Mesendoderm (in vitro differentiated cells): ENCODE measurements at places on chromosomes 16 and 17.
A peak's percentile ranks its signal among the peaks of the same experiment; 100 is the strongest.

DNA sequence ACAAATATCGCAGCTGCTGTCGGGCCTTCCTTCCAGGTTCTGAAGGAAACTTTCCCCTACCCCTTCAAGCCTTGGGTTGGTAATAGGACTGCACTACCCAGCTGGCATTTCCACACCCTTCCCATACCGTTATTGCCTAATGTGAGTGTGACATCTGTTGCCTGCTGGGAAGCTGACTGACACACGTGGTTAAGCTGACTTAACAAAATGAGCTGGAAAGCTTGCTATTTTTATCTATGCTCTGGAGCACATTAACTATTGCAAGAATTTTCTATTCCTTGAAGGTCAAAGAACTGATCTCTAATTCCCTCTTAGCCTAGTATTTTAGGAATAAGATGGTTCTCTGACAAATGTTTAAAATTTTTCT, 79.5 kb downstream of the PMP22 start:
- peak; percentile 38 for DNase-seq

- no peak for DNase-seq
Observed at GRCh38 chr17:49640556-49640955, 37.3 kb downstream of the SPOP start.

DNA sequence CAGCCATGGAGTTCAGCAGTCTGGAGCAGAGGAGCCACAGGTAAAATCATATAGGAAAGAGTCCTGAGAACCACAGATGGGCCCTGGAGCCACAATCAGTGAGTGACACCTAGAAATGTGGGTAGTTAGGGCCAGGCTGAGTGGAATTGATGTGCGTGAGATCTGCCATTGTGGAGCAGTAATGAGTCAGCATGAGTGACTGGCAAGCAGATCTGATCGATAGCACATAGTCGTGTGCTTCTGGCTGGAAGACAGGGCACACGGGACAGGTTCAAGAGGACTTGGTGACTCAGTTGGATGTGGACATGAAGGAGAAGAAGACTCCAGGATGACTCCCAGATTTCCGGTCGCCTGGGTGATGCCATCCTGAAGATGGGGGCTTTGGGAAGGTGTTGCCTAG, 12.3 kb downstream of the ADORA2B start:
- no peak for DNase-seq

DNA sequence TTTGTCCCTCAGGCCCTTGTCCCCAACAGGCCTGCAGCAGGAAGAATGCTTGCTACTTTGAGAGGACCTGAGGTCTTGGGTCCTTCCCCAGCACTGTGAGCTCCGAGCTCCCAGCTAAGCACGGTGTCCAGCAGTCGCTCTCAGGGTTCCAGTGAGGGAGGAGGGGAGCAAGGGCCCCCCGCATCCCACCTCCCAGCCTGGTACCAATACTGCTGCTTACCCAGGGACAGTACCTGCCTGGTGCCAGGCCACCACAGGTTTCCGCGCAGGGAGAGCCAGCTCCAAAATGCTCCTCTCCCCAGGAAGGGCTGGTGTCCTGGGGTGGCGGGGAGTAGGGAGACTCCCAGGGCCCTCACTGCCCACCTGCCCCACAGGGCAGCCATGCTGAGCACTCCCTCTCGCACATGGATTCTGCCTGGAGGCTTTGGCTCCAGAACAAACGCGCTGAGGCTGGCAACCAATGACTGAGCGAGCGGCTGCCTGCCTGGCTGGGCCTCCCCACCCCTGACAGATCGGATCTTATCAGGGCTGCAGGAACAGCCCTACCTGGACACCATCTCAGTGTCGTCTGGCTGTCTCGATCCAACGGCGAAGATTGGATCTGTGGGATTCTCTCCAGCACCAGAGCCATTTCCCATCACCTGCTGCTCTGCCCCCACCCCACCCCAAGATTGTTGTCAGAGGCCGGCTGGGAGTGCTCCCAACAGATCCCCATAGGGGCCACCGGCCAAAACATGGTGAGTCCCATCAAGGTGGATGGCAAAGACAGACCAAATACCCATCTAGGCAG, 2.4 kb downstream of the DOK4 start:
- no peak for DNase-seq

GRCh38 chr17:28334666-28335200, 539 bp downstream of the IFT20 start:
- DNase-seq, result no peak

DNA sequence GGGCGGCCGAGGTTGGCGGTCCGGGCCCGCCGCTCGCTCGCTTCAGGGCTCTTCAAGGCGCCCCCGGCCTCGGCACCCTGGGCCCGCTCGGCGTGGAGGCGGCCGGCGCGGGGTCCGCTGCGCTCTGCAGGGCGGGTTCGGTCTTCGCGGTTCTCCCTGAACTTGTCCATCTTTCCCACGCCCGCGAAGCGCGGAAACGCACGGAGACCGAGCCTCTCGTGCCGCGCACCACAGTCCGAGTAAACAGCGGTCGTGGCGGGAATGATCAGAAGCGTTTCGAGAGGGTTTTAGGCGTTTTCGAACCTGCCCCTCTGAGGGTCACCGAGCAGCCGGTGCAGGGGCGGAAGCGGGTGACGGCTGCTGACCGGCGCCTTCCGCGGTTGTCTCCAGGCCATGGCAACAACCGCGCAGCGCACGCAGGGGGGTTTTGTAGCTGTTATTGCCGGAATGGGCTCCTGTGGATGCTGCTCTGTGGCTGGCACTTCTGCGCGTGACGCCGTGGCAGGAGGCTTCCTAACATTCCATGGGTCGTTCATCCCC, 414 bp downstream of the NARF start:
- peak; percentile 26 for DNase-seq

DNA sequence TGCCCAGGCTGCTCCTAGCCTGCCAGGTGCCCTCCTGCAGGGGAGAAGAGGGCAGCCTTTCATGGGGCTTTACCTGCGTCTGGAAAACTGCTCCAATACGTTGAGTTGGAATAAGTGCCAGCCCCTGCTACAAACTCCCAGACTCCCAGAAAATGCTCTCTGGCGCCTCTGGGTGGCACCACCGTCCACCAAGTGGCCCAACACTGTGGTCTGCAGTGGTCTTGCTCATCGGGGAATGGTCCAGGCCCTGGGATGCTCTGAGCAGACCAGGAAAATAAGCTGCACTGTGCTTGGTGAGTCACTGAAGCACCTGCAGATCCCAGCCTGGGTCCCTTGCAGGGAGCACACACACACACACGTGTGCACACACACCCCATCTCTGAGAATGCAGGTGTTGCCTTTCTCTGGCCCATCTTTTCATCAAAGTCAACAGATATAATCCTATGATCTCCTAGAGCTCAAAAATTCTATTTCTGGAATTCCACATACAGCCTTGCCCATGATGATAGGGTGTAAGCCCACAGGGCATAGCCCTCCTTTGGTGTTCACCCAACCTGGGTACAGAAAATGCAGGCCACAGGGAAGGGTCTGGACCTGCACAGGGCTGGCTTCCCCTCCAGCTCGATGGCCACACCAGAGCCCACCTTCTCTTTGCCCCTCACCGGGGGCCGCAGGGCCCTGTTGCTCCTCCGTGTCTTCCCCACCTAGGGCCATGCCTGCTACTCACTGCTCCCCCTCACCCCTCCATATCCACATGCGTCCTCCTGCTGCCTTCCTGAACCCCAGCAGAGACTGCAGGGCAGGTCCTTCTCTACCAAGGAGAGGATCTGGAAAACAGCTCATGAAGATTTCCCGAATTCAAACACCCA, 20.5 kb downstream of the CDIP1 start:
- peak; percentile 80 for DNase-seq

DNA sequence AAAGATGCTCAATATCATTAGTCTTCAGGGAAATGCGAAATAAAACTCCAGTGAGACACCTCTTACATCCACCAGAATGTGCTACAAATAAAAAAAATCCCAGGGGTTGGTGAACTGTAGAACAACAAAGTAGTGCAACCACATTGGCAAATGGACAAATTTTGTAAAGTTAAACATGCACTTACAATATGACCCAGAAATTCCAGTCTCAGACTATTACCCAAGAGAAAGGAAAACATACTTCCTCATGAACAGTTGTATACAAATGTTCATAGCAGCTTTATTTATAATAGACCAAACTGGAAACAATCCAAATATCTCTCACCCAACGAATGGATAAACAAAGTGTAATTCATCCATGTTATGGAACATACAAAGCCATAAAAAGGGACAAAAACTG, 239.5 kb downstream of the ABCC12 start:
- DNase-seq, result no peak

DNA sequence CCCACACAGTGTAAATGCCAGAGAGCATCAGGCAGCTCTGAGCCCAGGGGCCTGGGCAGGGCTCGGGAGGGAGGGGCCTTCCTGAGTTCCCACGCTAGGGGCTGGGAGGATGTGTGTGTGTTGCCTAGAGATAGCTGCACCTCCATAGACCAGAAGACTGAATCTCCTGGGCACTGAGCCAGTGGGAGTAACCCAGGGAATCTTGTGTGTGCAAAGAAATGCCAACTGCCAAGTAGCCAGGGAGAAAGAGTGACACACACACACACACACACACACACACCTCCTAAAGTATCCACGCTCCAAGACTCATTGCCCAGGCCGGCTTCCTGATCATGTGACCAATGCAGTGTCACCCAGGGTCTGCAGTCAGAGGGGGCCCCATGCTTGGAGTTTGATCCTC, 166.2 kb upstream of the RPL38 start:
- DNase-seq, result peak; percentile 41

GRCh38 chr17:68843522-68843921, 111.7 kb downstream of the ABCA8 start:
- DNase-seq, result no peak

DNA sequence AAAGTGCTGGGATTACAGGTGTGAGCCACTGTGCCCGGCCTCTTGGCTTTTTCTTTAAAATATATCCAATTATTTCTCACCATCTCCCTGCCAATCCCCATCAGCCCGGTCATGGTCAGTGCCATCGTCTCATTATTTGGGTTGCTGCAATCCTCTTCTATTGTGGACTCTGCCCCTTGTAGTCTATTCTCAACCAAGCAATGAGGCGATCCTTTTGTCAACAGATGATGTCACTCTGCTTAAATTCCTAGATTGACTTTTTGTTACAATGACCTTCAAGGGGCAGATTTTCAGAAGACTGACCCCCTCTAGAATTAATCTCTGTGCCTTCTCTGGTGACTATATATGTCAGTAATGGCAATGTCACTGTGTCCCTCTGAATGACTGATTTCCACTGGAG, 384.7 kb downstream of the UTP18 start:
- DNase-seq, result no peak

GRCh38 chr17:2697611-2698162, 13.9 kb downstream of the CLUH start:
- DNase-seq, result no peak

DNA sequence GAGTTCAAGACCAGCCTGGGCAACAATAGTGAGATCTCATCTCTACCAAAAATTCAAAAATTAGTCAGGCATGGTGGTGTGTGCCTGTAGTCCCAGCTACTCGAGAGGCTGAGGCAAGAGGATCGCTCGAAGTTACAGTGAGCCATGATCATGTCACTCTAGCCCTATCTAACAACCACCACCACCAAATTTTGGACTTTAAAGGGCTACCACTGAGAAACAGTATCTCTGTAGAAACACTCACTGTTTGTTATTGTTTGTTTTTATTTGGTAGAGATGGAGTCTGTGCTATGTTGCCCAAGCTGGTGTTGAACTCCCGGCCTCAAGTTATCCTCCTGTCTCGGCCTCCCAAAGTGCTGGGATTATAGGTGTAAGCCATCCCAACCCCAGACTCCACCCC, 1.3 kb upstream of the UBALD2 start:
- no peak for DNase-seq

DNA sequence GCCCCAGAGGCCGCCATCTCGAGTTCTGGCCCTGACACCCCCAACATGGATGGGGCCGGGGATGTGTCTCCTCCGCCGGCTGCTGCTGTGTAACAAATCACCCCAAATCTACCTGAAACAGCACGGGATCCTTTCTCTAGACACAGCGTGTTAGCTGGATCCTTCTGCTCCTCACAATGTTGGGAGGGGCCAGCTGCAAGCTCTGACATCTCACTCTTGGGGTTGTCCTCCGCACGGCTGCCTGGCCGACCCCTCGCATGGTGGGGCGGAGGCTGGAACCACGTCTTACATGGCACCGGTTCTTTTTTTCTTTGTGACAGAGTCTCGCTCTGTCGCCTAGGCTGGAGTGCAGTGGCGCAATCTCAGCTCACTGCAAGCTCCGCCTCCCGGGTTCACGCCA, 11.6 kb upstream of the DEF8 start:
- no peak for DNase-seq

DNA sequence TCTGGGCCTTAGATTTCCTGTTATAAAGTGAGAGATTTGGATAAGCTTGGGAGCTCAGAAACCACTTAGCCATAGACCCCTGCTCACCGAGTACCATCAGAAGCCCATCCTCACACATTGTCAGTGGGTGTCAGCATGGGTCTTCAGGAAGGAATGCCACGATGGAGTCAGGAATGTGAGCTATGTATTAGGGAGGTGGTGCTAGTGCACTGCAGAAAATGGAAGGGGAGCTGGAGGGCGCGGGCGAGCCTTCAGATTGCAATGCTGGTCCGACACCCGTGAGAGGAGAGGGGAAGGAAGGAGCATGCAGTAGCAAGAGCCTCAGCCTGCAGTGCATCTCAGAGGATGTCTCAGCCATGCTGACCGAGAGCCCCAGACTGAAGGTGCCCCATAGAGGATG, 294.5 kb downstream of the FOXL1 start:
- DNase-seq, result peak; percentile 81

GRCh38 chr16:55585631-55586030, 19.1 kb downstream of the CAPNS2 start:
- DNase-seq, result no peak

- no peak for DNase-seq
Observed at GRCh38 chr16:75261590-75262078, 10.2 kb upstream of the BCAR1 start.

GRCh38 chr16:53056392-53056881, 1.6 kb downstream of the CHD9 start:
- no peak for DNase-seq

DNA sequence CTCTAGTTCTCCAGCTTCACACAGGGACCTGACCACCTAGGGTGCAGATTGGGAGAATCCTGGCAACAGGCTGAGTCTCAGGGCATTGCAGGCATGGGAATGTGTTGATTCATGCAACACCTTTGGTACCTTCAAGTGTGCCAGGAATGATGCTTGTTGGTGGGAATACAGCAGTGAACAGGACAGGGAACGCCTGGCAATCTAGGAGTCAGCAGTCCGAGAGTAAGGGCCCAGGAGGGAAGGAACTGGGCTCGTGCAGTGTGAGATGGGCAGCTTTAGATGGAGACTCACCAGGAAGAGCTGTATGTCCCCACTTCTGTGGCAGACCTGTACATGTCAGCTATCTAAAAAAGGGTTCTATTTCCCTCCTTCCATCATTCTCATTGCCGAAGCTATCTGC, 12.0 kb upstream of the MRC2 start:
- peak; percentile 48 for DNase-seq
